Kidney (tissue), 22 donors: ENCODE measurements at places on chromosomes 4 and X.

- DNase-seq = no peak
Observed at GRCh38 chrX:123217077-123217476, 33.0 kb downstream of the GRIA3 start.

- no peak for DNase-seq
Observed at GRCh38 chrX:151790481-151791160, 56.1 kb downstream of the CNGA2 start.

GRCh38 chr4:130703211-130703935 lies 1607.4 kb downstream of the C4orf33 start:
- DNase-seq = no peak

DNA sequence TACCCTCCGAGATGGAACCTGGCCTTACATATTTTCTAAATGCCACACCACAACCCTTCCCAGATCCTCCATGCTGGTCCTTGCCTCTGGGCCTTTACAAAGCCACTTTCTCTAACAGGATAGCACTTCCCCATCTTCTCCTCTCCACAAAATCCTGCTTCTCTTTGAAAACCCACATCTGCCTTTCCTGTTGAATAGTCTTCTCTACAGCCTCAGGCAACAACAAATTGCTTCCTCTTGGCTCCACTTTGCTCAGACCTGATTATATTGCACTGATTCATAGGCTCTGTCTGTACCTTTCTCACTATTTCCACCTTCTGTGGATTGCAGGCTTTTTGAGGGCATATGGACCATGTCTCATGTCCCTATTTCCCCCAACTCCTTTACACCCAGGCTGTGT lies 203.7 kb upstream of the MBNL3 start:
- DNase-seq = no peak

- DNase-seq = no peak
Observed at GRCh38 chrX:41796577-41796976, 72.6 kb downstream of the GPR82 start.

GRCh38 chr4:182346675-182347375 lies 103.6 kb downstream of the TENM3 start:
- no peak for DNase-seq

- DNase-seq = no peak
Observed at GRCh38 chrX:96551322-96551872, 133.2 kb upstream of the DIAPH2 start.

- DNase-seq = no peak
Observed at GRCh38 chr4:120777459-120777858, 145.1 kb downstream of the PRDM5 start.

- DNase-seq = no peak
Observed at GRCh38 chrX:18889346-18890048, 94.4 kb downstream of the PHKA2 start.

GRCh38 chrX:21394792-21395191 lies 20.6 kb downstream of the CNKSR2 start:
- DNase-seq = no peak

DNA sequence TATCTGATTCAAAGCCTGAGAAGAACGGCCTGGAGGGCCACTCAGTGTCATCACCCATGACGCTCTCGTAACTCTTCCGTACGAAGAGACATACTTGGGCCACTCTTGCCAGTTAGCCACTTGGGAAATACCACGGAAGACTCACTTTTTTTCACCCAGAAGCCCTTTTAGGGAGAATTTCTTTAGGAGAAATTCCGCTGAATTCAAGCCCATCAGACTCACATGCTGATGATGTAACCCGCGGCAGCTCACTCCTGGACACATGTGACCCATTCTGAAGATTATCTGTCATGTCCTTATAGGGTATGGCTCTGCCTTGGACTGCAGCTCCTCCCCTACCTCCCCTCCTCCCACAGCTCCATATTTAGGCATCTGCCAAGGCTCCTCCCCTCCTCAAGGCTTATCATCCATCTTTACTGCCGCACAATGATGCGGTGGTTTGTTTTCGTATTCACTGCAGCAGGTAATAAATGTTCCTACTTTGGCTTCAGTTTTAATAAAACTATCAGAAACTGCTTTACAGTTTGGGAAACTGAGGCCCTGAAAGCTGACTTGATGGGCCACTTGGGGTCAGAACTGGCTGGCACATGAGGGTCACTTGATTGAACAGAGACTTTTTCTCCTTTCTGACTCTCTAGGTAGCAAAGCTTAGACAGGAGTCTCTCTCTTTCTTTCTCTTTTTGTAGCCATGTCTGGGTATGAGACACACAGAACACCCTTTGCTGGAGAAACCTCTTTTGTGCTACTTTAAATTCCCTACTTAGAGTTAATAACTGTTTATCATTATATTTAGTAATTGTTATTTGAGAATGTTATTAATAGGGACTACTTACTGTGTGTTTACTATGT lies 42.1 kb downstream of the RHOH start:
- no peak for DNase-seq

GRCh38 chr4:76800902-76801301 lies 97.0 kb downstream of the SOWAHB start:
- no peak for DNase-seq

GRCh38 chr4:28287831-28288233 lies 1427.2 kb downstream of the STIM2 start:
- no peak for DNase-seq

DNA sequence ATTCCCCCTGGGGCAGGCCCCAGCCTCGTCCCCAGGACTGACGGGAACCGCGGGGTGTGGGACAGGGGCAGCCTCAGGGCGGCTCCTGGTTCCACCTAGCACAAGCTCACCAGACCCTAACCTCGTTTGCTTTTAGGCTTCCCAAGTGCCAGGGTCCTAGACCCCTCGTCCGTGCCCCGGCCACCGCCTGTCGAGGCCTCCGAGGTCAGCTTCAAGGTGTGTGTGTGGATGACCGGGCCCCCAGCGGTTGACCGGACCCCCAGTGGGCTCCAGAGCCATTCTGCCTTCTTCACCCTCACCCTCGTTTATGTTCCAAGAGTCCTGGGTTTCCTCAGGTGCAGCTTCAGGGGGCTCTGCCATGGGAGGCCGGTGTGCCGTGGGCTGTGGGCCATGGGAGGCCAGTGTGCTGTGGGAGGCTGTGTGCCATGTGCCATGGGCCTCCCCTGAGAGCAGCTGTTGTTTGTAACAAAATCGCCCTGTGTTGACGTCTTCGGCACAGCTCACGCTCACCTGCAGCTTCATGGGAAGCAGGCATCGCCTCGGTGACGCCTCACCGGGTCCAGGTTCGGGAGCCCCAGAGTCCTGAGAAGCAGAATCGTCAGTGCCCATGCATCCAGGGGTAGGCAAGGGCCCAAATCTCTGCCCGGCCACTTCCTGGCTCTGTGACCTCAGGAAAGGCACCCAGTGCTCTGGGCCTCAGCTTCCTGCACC lies 43.0 kb upstream of the HMX1 start:
- DNase-seq = no peak

- no peak for DNase-seq
Observed at GRCh38 chr4:74057588-74057987, 19.1 kb upstream of the CXCL3 start.

GRCh38 chr4:22372986-22373385 lies 142.9 kb downstream of the ADGRA3 start:
- DNase-seq = no peak

GRCh38 chrX:110043506-110043905 lies 40.6 kb downstream of the TMEM164 start:
- no peak for DNase-seq

DNA sequence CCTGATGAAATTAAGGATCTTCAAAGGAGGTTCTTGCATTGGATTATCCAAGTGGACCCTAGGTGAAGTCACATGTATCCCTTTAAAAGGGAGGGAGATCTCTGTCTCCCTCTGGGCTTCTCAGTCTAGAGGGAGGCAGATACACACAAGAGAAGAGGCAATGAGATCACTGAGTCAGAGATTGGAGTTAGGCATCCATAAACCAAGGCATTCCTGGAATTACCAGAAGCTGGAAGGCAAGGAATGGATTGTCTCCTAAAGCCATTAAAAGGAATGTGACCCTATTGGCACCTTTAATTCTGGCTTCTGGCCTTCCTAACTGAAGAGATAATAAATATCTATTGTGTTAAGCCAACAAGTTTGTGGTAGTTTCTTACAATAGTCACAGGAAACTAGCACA lies 383.2 kb downstream of the PACRGL start:
- no peak for DNase-seq

GRCh38 chr4:96637971-96638412 lies 798.1 kb downstream of the PDHA2 start:
- DNase-seq = no peak

GRCh38 chr4:188728359-188728758 lies 589.1 kb downstream of the TRIML1 start:
- no peak for DNase-seq

DNA sequence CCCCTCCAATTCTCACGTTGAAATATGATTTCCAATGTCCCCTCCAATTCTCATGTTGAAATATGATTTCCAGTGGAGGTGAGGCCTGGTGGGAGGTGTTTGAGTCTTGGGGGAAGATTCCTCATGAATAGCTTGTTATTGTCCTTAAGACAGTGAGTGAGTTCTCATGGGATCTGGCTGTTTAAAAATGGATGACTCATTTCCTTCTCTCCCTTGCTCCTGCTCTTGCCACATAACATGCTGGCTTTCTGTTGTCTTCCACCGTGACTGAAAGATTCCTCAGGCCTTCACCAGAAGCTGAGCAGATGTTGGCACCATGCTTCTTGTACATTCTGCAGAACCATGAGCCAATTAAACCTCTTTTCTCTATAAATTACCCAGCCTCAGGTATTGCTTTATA lies 346.8 kb upstream of the TECRL start:
- no peak for DNase-seq

DNA sequence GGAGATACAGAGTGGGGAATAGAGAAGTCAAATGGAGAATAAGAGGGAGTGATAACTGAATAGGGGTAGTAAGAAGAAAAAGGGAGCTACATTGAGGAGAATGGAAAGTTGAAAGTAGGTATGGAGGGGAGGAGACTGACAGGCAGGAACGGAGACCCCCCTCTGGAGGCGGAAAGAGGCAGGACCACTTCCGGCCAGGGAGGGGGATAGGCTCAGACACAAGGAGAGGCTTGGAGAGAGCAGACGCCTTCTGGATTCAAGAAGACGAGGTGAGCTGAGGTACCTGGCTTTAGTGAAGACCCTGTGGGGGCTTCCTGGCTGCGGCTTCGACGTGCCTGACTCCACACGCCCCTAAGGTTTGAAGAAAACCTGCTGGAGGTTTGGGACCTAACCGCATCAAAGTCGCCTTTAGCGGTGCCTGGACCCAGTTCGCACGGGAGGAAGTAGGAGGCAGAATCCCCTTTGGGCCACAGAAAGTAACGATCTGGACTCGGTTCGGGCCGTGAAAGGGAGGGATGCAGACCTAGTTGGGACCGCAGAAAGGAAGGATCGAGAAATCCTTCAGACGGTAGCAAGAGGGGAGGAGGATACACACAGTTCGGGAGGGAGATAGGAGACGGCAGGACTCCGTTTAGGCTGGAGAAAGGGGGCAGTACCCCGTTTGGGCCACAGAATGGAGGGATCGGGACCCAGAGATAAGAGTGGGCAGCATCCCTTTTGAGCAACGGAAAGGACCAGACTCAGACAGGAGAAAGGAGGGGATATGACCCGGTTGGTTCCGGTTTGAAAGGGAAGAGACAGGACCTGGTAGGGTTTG lies at the start of gene TRO:
TSS of gene TRO (plus strand) at position 215 of the 817 bp plus-strand sequence. CDS start 1,423 bp downstream, outside the sequence.
- DNase-seq = peak; percentile 82

- DNase-seq = no peak
Observed at GRCh38 chr4:48027653-48028052, 11.1 kb downstream of the NIPAL1 start.
